T-cell (primary cell): ENCODE measurements at places on chromosomes 5 and 9. TPM values are rescaled to one million over a fixed set of nuclear protein-coding genes. Genes with fewer than 3 reads are reported as not detected.

Gene PAEP
- total RNA-seq, result not detected

Gene SHISAL2B
- total RNA-seq, result not detected

Gene ROR2
- 0.28 TPM for total RNA-seq

Gene AQP3
- total RNA-seq, result 91.9 TPM

Gene PLAC8L1
- 1.4 TPM for total RNA-seq

Gene GRXCR2
- total RNA-seq, result not detected

Gene SUB1
- 182 TPM for total RNA-seq

Gene DOCK8
- 195 TPM for total RNA-seq

Gene LCN12
- 2.2 TPM for total RNA-seq

Gene SELENOP
- 3.1 TPM for total RNA-seq

Gene LHX3
- total RNA-seq, result 0.42 TPM

Gene GABRP
- total RNA-seq, result not detected

Gene LRRC70
- 0.76 TPM for total RNA-seq

Gene ABCA2
- 121 TPM for total RNA-seq

Gene SPATA31E1
- not detected for total RNA-seq

Gene PRRT1B
- not detected for total RNA-seq

Gene HMCN2
- not detected for total RNA-seq

Gene PRUNE2
- 0.20 TPM for total RNA-seq

Gene SLC4A9
- total RNA-seq, result not detected

Gene IFNK
- not detected for total RNA-seq

Gene FYB1
- 372 TPM for total RNA-seq

Gene SVEP1
- 0.10 TPM for total RNA-seq

Gene UNC13B
- total RNA-seq, result 0.45 TPM

Gene ATOX1
- 21.4 TPM for total RNA-seq

Gene FAM78A
- total RNA-seq, result 99.4 TPM

Gene KCNMB1
- not detected for total RNA-seq

Gene NDOR1
- total RNA-seq, result 46.7 TPM

Gene PPP3R2
- total RNA-seq, result not detected

Gene CORO2A
- 12.3 TPM for total RNA-seq

Gene INSL6
- total RNA-seq, result not detected

Gene FAM169A
- 12.6 TPM for total RNA-seq

Gene C5orf52
- total RNA-seq, result not detected

Gene MORN5
- total RNA-seq, result not detected

Gene SPATA31D4
- not detected for total RNA-seq

Gene WDR38
- not detected for total RNA-seq

Gene PCDHB4
- not detected for total RNA-seq

Gene GRIN3A
- not detected for total RNA-seq

Gene ANKRD34B
- total RNA-seq, result not detected

Gene ENTR1
- 97.5 TPM for total RNA-seq
